ENCODE measurements at places on chromosomes 2 and 18.

GRCh38 chr2:158975271-158975921 lies 7.0 kb downstream of the TANC1 start:
- no peak for DNase-seq

GRCh38 chr2:218755567-218756404 lies 26.2 kb upstream of the CYP27A1 start:
- DNase-seq = no peak

DNA sequence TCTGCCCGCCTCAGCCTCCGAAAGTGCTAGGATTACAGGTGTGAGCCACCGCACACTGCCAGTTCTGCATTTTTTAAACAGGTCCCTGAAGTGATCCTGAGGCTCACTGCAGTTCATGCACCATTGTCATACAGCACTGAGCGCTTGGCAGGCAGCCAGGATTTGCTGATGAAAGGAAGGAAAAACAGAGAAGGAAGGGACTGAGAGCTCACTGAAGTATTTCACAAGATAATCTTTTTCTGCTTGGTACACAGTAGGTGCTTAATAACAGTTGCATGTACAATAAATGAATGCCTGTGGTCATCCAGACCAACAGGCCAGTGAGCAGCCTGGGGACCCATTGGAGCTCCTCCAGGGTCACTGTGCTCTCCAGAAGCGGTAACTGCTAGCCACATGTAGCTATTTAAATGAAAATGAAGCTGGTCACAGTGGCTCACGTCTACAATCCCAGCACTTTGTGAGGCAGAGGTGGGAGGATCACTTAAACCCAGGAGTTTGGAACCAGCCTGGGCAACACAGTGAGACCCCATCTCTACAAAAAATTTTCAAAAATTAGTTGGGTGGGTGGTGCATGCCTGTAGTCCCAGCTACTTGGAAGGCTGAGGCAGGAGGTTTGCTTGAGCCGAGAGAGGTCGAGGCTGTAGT lies 33.1 kb upstream of the SMAD7 start:
- peak; percentile 67 for DNase-seq

DNA sequence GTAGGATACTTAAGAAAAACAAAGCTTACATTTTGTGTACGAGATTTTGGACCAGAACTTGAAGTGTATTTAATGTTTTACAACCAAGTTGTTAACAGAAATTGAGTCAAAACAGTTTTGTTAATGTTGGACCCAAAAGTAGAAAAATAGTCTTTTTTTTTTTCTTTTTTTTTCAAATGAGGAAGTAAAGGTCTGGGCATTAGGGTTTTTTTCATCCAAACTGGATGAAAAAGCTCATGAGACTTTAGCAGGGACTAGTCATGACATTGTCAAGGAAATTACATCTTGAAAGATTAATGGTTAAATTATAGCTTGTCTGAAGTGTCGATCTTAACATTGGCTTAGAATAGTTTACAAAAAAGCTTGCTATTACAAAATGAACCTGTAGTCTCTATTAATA lies 32.3 kb downstream of the CCNT2 start:
- no peak for DNase-seq

DNA sequence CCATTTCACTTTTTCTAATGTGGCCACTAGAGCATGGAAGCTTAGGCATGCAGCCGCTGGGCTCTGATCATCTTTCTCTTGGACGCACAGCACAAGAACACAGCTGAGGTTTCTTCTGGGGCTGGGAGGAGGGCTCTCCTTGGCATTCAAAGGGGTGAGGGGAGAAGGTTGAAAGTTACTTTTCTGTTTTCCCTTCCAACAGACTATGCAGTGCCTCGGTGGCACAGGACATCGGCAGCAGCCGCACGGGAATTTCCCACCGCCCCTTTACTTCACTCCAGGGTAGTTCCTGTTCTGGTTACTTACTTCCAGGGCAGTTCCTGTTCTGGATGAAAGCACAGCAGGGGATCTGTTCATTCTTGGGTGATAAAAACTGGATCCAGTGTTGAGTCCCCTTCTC lies 18.9 kb upstream of the MAL start:
- DNase-seq = no peak

- DNase-seq = no peak
Observed at GRCh38 chr2:206225435-206226232, 48.8 kb upstream of the ZDBF2 start.

DNA sequence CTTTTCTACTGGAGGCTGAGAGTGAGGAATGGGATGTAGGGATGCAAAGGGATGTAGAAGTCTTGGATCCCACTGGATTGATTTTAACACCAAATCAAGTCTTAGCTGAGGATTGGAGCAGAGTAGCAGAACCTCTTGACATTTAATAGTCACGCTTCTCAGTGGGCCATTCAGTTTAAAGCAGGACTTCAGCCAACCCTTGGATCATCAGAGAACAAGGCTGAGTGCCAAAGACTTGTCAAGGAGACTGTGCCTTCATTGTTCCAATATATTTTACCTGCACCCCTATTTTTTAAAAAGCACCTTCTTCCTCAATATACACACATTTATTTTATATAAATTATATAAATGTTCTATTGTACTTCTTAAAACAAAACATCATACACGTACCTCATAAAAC lies 242.4 kb upstream of the ST6GAL2 start:
- no peak for DNase-seq

DNA sequence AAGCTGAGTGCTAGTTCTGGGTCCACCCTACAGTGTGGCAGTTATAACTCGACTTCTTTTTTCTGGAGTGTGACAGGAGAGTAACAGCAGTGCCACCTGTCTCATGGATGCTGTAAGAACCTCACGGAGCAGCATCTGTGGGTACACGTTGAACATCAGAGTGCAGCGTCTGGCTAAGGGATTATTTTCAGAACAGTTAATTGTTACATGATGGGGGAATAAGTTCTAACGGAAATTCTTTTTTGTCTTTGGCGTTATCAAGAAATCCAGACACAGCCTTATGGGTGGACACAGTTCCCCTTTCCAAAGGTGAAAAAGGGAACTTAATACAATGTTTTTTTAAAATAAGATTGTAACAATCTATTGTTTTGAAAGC lies 28.3 kb upstream of the TOGARAM2 start:
- DNase-seq = peak; percentile 95

DNA sequence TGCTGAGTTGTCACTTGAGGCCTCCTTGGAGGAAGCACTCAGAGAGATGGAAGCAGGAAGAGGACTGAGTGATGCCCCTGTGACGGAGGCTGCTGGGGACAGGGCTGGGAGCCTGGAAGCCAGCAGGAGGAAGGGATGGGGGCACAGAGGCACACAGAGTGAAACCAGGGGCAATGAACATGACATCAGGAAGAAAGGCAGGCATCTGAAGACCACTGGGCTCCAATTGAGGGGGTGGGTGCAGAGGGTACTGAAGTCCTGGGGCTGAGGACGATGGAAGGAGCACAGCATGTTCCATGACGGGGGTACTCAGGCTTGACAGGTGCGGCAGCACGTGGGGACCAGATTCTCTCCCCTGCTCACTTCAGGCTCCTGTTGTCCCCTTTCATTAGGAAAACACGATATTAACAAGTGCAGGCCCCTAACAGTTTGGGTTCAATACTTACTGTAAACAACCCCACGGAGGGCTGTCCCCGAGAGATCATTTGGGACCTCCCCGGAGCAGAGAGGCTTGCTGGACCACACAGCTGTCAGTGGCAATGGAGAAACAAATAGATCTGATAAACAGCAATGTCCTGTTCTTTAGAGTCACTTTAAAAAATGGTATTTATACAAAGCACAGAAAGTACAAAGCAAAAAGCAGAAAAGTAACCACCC lies 8.7 kb downstream of the INPP5D start:
- DNase-seq = no peak

DNA sequence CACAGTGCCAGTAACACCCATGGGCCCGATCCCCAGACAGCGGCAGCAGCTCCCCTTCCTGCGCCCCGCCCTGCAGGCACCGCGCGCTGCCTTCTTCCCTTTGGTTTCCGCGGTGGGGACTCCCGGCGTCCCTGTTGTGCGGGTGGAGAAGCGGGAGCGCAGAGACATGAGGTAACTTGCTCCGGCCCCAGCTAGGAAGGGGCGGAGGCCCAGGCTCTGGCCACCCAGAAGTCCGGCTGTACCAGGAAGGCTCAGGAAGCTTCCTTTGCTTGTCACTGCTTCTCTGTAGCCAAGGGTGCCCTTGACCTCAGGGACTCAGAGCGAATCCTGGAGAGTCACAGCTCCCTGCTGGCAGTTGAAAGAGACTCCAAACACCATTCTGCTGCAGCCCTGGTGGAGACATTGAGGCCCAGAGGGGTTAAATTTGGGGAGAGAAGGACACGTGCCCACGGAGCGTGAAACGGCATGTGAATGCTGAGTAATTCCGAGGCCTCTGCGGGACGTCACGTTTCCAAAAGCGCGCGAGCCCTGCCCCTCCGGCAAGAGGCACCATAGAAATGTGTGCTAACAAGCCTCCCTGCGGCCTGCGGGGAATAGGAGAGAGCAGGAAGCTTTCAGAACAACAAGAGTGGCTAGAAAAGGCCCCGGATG lies 6.7 kb upstream of the ADCY3 start:
- peak; percentile 25 for DNase-seq

DNA sequence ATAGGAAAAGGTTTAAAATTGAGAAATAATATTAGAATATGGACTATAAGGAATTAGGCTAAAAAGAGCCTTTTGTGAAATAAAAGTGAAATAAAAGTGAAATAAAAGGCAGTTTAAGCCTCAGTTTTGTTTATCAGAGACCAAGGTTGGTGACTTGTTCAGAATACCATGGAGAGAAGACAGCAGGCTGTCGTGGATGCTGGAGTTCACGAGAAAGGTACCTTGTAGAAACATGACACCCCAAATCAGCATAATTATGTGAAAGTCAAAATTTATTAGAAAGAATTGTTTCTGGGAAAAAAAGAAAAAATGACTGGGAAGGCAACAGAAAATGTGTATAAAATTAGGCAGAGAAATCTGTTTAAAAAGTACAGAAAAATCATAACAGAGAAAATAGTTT lies 46.5 kb upstream of the SPAG16 start:
- DNase-seq = no peak

DNA sequence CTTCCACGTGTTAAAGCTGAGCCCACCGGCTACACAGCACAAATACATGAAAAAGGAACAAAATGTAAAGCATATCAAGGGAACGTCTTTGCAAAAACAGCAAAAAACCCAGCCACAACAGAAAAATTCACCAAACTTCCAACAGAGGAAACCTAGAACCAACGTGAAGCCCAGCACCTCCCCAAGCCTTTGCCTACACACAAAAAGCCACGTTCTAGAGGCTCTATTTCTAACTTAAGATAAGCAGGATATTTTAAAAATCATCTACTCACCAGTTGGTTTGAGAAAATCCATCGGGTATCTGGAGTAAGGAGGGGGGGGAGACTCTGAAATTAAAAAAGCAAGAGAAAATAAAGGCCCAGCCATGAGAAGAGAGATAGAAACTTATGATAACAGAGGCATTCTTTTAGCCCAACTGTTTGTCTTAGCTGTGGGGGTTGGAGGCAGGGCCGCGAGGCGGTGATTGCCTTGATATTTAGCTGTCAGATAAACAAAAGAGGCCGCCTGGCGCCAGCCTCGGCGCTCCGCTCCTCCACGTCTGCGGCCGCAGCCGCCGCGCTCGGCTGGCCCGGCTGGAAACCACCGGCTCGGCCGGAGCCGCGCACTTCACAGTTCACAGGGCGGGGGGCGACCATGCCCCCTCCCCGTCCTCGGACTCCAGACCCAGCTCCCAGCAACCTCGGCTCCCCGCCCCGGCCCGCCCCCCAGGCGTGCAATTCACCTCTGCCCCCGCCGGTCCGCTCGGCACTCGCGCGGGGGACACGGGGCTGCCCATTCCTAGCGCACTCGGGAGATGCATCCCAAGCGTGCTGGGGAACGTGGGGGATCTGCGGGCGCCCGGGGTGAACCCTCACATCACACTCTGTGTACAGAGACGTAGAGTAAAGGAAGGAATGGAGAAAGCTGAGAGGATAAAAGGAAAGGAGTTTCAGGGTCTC lies 2.4 kb downstream of the SMAD7 start:
- DNase-seq = peak; percentile 67
